T-cell (primary cell): ENCODE measurements at places on chromosomes 1 and 21.

- DNase-seq, result no peak
Measured at GRCh38 chr1:93766451-93766850, 84.8 kb upstream of the BCAR3 start.

DNA sequence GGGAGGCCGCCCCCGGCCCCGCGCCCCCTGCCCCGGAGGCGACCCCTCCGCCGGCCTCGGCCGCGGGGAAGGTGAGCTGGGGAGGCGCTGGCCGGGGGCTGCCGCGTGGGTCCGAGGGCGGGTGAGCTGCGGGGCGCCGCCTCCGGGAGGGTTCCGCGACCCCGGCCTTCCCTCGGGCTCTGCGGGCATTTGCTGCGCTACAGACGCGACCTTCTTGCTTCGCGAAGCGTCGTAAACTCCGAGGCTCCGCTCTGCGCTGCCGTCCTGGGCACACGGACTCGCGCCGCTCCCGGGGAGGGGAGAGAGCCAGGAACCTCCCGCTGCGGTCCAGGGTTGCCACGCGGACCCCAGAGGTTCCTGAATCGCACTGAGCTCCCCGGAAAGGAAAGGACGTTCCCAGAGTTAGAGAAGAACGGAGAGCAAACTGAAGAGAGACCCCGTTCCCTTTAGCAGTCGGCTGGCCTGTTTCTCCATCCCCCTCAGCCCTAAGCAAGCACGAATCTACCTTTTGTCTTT lies 345 bp downstream of the SLX9 start:
- DNase-seq, result no peak

DNA sequence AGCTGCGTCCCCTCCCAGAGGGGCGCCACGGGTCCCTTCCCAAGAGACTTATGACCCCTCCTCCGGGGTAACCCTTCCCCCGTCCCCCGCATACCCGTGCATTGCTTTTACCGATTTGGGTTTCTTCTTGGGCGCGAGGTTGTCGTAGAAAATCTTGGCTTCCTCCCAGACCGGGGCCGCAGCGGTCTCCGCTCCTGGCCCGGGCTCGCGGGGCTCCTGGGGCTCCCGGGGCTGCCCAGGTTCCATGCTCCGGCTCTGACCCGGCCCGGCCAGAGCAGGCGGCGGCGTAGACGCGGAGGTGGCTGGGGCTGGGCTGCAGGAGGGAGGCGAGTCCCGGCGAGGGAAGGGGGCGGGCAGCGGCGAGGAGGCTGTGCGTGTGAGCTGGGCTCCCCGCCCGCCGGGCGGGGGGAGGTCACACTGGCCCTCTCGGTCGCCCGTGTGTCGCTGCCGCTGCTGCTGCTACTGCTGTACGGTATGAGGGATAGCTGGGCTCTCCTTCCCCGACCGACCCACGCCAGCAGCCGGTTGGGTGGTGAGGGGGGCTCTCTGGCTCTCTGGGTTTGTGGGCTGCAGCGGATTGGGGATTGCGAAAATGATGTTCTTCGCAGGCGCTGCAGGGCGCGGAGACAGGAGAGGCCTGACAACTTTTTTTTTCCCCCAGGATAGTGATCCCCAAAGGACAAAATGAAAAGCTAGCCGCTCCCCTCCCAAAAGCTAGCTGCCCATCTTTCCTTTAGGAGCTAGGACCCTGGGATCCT lies at the start of gene NT5C1A:
Gene NT5C1A (minus strand): TSS at position 315 of the 758 bp plus-strand sequence. CDS start 69 bp downstream, at position 246.
- peak; percentile 10 for DNase-seq

GRCh38 chr1:92365378-92366039 lies 66.7 kb downstream of the RPAP2 start:
- DNase-seq, result no peak

DNA sequence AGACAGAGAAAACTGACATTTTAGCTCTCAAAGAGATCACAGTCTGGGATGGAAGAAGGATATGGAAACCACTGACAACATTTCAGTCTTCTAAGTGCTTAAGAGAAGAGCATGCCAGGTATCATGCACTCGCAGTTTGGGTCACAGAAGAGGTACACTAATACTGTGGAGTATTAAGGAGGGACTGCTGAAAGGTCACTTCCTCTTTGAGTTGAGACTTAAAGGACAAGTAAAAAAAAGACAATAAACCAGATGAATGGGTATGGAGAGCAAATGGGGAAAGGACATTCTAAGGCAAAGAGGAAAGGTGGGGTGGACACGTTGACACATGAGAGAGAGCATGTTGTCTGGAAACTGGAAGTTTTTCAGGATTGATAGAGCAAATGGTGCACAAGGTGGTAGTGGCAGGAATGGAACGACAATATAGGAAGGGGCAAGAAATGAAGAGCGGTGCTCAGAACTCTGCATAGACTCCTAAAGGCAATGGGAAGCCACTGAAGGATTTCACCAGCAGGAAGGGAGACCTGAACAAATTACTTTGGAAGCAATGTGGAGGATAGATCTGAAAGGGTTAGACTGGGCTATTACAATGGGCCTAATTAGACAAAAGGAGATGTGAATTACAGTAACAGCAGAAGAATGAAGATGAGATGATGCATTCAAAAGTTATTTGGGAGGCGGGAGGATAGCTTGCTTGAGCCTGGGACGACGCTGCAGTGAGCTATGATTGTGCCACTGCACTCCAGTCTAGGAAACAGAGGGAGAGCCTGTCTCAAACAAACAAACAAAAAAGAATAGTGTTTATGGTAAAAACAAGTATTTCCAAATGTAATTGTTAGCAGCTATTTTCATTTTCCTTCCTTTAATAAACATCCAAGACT lies 11.1 kb downstream of the DIPK1A start:
- DNase-seq, result no peak

DNA sequence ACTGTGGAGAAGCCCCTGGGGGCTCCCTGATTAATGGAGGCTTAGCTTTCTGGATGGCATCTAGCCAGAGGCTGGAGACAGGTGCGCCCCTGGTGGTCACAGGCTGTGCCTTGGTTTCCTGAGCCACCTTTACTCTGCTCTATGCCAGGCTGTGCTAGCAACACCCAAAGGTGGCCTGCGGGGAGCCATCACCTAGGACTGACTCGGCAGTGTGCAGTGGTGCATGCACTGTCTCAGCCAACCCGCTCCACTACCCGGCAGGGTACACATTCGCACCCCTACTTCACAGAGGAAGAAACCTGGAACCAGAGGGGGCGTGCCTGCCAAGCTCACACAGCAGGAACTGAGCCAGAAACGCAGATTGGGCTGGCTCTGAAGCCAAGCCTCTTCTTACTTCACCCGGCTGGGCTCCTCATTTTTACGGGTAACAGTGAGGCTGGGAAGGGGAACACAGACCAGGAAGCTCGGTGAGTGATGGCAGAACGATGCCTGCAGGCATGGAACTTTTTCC lies 24.8 kb downstream of the PCSK9 start:
- no peak for DNase-seq

DNA sequence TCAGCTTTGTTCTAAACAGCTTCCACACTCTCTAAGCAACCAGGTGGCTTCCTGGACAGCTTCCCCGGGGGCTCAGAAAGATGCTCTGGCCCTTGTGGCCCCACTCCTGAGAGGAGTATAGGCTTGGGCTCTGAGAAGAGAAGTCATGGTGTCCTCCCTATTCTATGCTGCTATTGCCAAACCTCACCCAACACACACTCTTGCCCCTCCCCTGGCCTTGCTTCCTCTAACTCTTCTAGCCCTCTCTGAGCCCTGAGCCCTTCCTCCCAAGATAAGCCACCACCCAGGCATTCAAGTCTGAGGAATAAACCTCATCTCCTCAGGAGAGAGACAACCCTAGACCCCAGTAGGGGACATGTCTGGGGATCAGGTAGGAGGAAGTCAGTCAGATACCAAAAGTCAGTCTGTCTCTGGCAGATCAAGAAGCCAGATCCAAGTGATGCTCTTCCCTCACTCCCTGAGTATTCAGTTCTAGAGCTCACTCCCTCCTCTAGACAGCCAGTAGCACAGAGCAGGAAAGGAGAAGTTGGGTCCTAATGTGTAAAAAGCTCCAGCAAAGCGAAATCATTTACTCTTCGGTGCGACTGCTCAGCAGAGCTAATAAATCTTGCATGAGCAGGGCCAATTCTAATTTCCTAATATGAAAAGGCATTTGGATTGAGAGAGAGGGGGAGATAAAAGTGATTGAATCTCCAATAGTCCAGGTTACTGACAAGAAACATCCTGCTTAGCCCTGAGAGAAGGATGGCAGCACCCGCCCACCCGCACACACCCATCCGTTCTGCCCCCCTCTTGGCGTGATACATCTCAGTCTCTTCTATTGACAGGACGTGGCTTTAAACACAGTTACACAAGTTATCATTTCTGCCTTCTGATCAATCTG lies 50.5 kb downstream of the DMAP1 start:
- DNase-seq, result no peak
